Activated CD8-positive, alpha-beta memory T cell treated with anti-CD3 and anti-CD28 coated beads, Interleukin-2, amount 50 U/mL, for 48 hours (primary cell): ENCODE measurements at places on chromosomes 1 and 21.

DNA sequence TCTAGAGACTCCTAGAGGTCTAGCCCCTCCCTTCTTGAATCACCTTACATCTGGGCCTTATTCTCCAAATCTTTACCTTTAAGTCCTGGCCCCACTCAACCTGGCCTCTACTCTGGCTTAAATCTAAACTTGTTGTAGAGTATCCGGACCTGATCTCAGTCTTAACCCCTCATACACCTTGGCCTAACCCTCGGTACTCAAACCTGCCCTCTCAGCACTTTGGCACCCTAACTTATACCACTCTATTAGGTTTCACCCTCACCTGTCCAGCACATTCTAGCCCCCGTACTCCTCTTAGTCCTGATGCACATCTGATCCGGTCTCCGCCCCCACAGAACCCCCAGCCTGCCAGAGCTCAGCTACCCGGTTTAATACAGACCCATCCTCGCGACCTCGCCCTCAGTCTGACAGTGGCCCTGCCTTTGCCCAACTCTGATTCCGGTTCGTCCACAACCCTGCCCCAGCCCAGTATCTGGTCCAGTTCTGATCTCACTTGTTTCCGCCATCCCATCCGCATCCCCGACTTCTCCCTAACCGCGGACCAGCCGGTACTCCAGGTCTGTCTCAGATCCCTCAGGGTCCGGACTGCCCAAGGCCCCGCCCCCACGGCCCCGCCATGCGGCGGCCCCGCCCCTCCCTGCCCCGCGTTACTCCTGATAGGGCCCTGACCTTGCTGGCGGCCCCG is 1.5 kb downstream of the TRIM62 start:
- no peak for DNase-seq

GRCh38 chr1:31062867-31063380 is 2.6 kb downstream of the PUM1 start:
- no peak for DNase-seq

GRCh38 chr1:169103480-169103893 is 3.0 kb upstream of the ATP1B1 start:
- DNase-seq: no peak

DNA sequence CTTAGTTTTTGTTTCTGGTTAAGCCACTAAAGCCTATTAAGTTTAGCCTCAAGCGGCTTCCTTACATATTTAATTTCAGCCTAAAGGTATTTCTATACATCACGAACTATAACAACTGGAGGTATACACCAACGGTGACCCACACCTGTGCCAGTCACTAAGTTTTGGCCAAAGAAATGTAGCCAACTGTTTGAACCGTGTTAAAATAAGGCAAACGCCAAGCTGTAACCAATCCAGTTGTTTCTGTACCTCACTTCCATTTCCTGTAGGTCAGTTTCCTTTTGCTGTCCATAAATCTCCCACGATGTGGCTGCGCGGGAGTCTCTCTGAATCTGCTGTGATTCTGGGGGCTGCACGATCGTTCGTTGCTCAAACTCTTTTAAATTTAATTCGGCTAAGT is 5.6 kb upstream of the ERO1B start:
- no peak for DNase-seq

GRCh38 chr1:29574871-29575270 is 338.5 kb downstream of the PTPRU start:
- no peak for DNase-seq

GRCh38 chr1:232344791-232345399 is 285.0 kb downstream of the SIPA1L2 start:
- DNase-seq: no peak
